Activated naive CD4-positive, alpha-beta T cell treated with anti-CD3 and anti-CD28 coated beads, Interleukin-2, amount 10 ng/mL, durations not matched to agents 7 days and 5 days (primary cell): ENCODE measurements at places on chromosomes 1 and 21.

DNA sequence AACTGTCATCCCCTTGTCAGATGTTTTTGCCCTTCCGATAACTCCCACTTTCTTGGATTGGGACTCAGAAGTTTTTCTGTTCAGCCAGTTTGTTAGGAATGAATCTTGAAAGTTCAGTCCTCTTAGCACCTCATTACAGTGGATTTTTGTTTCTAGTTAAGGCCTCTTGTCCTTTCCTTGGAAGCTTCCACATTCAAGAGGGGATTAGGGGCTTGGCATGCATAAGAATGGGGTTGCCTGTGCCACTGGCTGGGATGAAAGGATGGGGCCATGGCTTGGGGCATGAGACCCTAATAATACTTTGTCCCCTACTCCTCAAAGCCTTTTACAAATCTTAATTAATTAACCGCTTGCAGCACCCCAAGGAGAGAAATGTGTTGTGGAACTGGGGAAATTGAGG, 2.4 kb upstream of the DHDDS start:
- no peak for DNase-seq

DNA sequence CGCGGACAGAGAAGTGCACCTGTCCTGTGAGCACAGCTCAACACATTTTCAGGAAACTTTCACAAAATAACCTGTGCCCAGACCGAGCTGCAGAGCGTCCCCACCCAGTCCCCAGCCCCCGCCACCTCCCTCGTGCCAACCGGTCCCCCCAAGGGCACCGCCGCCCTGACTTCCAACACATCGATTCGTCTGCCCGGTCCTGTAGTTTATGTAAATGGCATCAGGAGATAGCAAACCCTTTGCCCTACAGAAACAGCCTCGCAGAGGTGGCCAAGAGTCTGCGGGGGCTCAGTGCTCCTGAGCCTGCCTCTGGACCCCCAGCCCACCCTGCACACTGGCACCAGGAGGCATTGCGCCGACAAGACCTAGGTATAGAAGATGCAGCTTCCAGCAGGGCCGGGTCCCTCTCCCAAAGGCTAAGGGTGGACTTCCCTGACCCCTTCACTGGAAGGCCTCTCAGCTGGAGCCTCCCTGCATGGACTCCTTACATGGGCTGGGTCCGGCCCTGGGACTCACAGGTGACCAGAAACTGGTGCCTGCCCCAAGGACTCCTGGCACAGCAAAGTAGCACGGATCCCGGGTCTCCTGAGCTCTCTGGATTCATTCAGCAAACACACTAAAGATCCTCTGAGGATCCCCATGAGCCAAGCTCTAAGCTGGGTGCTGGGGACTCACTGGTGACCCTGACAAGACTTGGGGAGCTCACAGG, 6.6 kb upstream of the PLEKHG5 start:
- no peak for DNase-seq

- DNase-seq, result no peak
These were observed 68.1 kb downstream of the JAK1 start for GRCh38 chr1:64898107-64898861.

- no peak for DNase-seq
These were observed 19.0 kb upstream of the DOCK7 start for GRCh38 chr1:62706985-62707743.

DNA sequence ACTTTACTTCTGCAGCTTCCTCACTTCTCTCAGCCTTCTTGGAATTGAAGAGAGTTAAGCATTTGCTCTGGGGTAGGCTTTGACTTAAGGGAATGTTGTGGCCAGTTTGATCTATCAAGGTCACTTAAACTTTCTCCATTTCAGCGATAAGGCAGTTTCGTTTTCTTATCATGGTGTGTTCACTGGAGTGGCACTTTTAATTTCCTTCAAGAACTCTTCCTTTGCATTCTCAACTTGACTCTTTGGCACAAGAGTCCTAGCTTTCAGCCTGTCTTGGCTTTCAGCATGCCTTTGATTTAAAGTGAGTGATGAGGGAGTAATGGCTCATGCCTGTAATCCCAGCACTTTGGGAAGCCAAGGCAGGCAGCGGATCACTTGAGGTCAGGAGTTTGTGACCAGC, 38.7 kb downstream of the HS2ST1 start:
- DNase-seq, result no peak

DNA sequence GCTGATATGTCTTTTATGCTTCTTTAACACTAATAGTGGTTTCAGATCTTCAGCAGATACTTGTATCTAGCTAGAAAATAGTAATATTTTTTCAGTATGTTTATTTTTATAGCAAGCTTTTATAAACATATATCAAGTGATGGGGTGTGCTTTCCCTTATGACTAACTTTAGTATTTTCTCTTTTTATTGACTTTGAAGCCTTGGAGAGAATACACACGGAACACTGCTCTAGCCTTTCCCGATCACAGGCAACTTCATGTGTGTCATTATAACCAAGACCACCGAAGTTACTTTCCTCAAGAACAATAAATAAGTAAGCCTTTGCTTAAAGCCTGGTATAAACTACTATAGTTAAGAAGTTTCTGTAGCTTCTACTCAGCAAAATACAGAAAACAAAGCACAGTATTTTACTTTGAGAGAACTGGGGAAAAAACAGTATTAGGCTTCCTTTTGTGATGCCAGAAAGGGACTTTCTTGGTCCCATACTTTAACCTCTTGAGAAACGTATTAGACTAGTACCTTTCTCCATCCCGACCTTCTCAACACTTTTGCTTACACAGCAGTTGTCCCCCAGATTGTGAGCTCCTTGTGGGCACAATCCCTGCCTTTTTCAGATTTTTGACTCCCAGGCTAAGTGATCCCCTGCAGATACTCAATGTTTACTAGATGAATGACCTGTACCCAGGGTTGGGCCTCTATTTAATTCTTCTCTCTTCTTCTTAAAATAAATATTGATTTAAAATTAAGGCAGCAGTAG, 3.3 kb downstream of the ADSS2 start:
- DNase-seq, result no peak

- DNase-seq, result no peak
These were observed 13.5 kb downstream of the TMEM201 start for GRCh38 chr1:9601942-9602793.
